ENCODE measurements at places on chromosomes 2 and 18. TPM values are rescaled to one million over a fixed set of nuclear protein-coding genes. Genes with fewer than 3 reads are reported as not detected.

The HDLBP gene
- total RNA-seq: 186 TPM

The CYP26B1 gene
- total RNA-seq: not detected

The STK11IP gene
- 33.1 TPM for total RNA-seq

The RAB6D gene
- total RNA-seq: not detected

The ASPRV1 gene
- 0.78 TPM for total RNA-seq

The CCDC68 gene
- total RNA-seq: not detected

DNA sequence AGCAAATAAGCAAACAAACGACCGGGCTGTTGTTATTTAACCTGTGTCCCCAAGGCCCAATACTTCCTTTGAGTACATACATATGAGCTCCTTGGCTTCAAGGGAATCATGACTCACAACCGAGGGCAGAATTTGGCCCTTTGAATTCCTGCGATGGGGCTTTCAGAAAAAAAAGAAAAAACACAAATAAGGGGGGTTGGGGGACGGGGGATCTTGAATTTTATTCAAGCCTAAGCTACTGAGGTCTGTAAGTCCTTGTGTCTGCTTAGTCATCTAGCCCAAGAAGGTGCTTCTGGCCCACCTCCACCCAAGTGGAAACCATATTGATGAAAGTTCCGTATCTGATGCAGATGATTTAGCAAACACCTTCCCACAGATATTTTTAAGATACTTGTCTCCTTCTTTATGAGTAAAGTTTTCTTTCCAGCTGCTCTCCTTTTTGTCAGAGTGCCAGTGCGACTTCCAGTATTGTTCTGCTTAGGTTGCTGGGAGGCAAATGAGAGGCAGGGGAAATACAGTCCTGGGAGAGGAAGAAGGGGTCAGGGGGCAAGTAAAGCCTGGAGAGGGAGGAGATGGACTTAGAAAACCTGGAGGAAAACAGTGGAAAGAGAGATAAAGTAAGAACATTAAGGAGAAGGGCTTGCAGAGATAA, 169.6 kb downstream of the ZEB2 start:
- H3K4me1 ChIP-seq: no peaks in the 10 kb centered on the region
- H3K27me3 ChIP-seq: no peaks in the 10 kb centered on the region
- H3K4me3 ChIP-seq: no peak overlapping the region
- DNase-seq: no peak
- H3K27ac ChIP-seq: no peak overlapping the region

DNA sequence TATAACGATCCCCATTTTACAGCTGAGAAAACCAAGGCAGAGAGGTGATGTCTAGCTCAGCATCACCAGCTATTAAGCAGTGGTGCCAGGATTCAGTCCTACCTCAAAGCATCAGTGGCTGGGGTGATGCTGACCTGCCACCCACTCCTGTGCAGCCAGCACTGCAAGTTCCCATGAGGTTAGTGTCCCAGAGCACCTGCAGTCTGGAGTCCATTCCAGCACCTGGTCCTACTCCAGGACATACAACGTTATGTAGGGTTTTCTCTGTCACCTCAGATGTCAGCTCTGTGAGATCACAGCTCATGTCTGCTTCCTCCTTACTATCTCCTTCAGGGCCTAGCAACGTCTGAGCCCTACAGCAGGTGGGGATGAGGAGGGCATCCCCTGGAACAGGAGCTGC, 328.0 kb upstream of the HS6ST1 start:
- no peak overlapping the region for H3K27ac ChIP-seq
- H3K4me1 ChIP-seq: peaks cover 1% of the 10 kb centered on the region
- H3K36me3 ChIP-seq: no peaks in the 10 kb centered on the region
- no peak overlapping the region for H3K4me3 ChIP-seq
- H3K27me3 ChIP-seq: peaks cover 30% of the 10 kb centered on the region
- peak; percentile 15 for DNase-seq

- H3K27me3 ChIP-seq: no peaks in the 10 kb centered on the region
- no peak for DNase-seq
- H3K36me3 ChIP-seq: no peaks in the 10 kb centered on the region
- H3K27ac ChIP-seq: no peak overlapping the region
- H3K4me3 ChIP-seq: no peak overlapping the region
Measured at GRCh38 chr2:240786871-240787311, 33.1 kb downstream of the KIF1A start.

GRCh38 chr18:38847326-38847725, 1281.7 kb upstream of the CELF4 start:
- no peak for DNase-seq
- H3K36me3 ChIP-seq: no peaks in the 10 kb centered on the region
- no peaks in the 10 kb centered on the region for H3K27me3 ChIP-seq
- no peak overlapping the region for H3K27ac ChIP-seq
- H3K4me3 ChIP-seq: no peak overlapping the region

- DNase-seq: no peak
- H3K4me3 ChIP-seq: no peak overlapping the region
- peaks cover 15% of the 10 kb centered on the region for H3K27me3 ChIP-seq
- no peaks in the 10 kb centered on the region for H3K4me1 ChIP-seq
- H3K27ac ChIP-seq: no peak overlapping the region
- H3K36me3 ChIP-seq: no peaks in the 10 kb centered on the region
Measured at GRCh38 chr2:172119089-172119488, 16.4 kb upstream of the DLX2 start.

DNA sequence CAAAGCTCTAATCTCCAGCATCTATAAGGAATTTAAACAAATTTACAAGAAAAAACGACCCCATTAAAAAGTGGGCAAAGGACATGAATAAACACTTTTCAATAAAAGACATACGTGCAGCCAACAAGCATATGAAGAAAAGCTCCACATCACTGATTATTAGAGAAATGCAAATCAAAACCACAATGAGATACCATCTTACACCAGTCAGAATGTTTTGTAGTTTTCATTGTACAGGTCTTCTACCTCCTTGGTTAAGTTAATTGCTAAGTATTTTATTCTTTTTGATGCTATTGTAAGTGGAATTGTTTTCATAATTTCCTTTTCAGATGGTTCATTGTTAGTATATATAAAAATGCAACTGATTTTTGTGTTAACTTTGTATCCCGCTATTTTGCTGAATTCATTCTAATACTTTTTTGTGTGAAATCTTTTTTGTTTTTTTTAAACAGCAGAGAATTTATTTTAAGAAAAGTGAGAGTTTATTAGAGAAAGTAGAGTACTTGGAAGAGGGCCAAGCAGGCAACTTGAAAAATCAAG, 40.7 kb downstream of the SLC39A10 start:
- DNase-seq: no peak
- H3K4me1 ChIP-seq: peaks cover 21% of the 10 kb centered on the region
- no peak overlapping the region for H3K4me3 ChIP-seq
- no peak overlapping the region for H3K27ac ChIP-seq

GRCh38 chr2:47321006-47321405, 82.0 kb upstream of the MSH2 start:
- H3K27me3 ChIP-seq: peaks cover 11% of the 10 kb centered on the region
- no peaks in the 10 kb centered on the region for H3K4me1 ChIP-seq
- no peak for DNase-seq
- no peaks in the 10 kb centered on the region for H3K36me3 ChIP-seq
- no peak overlapping the region for H3K4me3 ChIP-seq
- no peak overlapping the region for H3K27ac ChIP-seq

DNA sequence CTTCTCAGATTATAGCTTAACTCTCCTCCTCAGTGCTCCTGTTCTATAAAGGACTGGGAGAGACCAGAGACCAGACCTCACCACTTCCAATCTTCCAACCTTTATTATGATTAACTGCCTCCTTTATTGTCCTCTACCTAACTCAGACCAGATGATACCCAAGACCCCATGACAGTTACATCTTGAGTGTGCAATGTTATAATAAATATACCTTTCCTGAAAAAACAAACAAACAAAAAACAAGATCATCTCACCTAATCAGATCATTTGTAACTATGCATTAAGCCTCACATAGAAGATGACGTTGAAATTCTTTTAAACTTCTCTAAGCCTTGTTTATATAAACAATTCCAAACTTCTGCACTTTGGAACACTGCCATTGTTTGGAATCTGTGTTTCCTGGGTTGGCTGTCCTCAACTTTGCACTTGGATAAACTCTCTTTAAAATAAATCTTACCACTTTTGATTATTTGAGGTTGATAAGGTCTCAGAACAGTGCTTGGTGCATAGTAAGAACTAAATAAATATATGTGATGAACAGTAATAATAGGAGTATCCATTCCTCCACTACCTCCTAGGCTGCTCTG, 342.7 kb downstream of the TDRD15 start:
- no peak overlapping the region for H3K4me3 ChIP-seq
- H3K27me3 ChIP-seq: no peaks in the 10 kb centered on the region
- no peak overlapping the region for H3K27ac ChIP-seq
- H3K36me3 ChIP-seq: no peaks in the 10 kb centered on the region
- H3K4me1 ChIP-seq: no peaks in the 10 kb centered on the region
- DNase-seq: no peak

DNA sequence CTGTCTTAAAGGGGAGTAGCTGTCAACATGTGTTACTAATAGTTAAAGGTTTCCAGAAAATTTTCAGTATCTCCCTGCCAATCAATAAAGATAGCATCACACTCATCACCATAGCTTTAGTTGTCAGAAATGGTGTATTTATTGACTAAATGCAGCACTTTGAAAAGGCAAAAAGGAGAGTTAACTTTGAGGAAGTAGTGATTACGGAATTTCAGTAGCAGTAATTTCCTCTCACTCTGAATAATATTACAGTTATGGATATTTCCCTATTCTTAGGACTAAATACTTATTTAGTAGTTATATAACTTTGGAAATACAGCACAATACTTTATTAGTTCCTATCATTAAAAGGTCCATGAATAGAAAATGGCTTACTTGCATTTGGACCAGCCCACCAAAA, 250.5 kb downstream of the CAMKMT start:
- no peak for DNase-seq
- H3K27me3 ChIP-seq: no peaks in the 10 kb centered on the region
- H3K4me3 ChIP-seq: no peak overlapping the region
- H3K4me1 ChIP-seq: peaks cover 3% of the 10 kb centered on the region
- H3K36me3 ChIP-seq: peaks cover 4% of the 10 kb centered on the region
- no peak overlapping the region for H3K27ac ChIP-seq
